Hematopoietic multipotent progenitor cell treated with erythropoietin and hydrocortisone succinate and interleukin-3 and kit ligand, for 8 days (in vitro differentiated cells): ENCODE measurements at places on chromosomes 16 and 17.

GRCh38 chr17:76826330-76827068 is 41.7 kb upstream of the MGAT5B start:
- DNase-seq: no peak

GRCh38 chr16:71576971-71577370 is at the start of gene TAT:
Gene TAT, minus strand, starts transcription at chr16:71577092. Its CDS starts 677 bp downstream, at chr16:71576415.
- no peak for DNase-seq

GRCh38 chr16:52529226-52529625 is 17.7 kb downstream of the TOX3 start:
- no peak for DNase-seq

GRCh38 chr17:79171188-79171587 is 96.6 kb downstream of the ENGASE start:
- no peak for DNase-seq

DNA sequence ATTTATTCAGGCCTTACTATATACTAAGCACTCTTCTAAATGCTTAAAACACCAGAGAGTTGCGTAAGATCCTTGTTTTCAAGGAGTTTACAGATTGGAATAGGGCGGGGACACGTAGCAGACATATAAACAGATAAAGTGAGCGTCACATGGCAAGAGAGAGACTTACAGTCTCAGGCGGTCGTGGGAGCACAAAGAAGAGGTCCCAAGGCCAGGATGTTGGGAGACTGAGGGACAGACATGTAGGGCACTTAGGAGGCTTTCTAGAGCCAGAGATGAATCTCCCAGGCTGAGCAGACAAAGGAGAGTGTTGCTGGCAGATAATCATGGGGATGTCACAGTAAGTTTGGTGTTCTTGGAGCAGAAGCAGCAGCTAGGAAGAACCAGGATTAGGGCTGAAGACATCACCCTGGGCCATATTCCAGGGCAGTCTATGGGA is 119.1 kb upstream of the ANKFN1 start:
- DNase-seq: no peak

DNA sequence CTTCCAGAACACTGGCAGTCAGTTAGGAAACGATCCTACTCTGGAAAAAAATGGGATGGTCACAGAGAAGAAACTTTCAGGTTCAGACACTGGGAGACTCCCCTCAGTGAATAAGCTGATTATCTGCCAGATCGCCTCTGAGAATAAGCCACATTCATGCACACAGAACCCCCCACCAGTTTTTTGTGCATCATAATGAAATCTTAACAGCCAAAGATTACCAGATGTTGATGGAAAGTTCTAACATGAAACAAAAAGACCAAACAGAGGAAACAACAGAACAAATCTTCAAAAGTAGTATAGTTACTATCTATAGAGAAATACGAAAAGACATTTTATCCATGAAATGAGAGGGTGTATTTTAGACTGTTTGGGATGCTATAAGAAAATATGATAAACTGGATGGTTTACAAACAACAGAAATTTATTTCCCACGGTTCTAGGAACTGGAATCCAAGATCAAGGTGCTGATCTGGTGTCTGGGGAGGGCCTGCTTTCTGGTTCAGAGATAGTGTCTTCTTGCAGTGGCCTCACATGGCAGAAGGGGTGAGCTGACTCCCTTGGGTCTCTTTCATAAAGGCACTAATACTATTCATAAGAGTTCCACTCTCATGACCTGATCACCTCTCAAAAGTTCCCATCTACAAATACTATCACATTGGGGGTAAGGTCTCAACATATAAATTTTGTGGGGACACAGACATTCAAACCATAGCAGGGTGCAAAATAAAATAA is 8.0 kb upstream of the AMZ2 start:
- DNase-seq: no peak

- DNase-seq: no peak
These were observed 32.2 kb downstream of the MARCHF10 start for GRCh38 chr17:62775876-62776275.

DNA sequence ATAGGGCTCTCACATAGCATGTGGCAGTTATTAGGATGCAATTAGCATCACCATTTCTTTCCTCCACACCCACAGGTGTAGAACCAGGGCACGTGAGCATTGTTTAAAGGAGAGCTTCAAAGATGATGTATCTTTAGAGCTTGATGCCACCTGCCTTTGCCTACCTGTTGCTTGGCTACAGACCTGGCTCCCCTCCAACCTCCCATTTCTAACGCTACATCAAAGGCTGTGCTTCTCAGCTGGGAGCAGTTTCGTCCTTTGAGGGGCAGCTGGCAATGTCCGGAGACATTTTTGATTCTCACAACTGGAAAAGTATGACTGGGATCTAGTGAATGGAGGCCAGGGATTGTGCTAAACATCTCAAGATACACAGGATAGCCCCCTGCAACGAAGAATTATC is 78.5 kb upstream of the CLEC3A start:
- no peak for DNase-seq

GRCh38 chr16:79101491-79101890 is 499.0 kb downstream of the MAF start:
- no peak for DNase-seq

DNA sequence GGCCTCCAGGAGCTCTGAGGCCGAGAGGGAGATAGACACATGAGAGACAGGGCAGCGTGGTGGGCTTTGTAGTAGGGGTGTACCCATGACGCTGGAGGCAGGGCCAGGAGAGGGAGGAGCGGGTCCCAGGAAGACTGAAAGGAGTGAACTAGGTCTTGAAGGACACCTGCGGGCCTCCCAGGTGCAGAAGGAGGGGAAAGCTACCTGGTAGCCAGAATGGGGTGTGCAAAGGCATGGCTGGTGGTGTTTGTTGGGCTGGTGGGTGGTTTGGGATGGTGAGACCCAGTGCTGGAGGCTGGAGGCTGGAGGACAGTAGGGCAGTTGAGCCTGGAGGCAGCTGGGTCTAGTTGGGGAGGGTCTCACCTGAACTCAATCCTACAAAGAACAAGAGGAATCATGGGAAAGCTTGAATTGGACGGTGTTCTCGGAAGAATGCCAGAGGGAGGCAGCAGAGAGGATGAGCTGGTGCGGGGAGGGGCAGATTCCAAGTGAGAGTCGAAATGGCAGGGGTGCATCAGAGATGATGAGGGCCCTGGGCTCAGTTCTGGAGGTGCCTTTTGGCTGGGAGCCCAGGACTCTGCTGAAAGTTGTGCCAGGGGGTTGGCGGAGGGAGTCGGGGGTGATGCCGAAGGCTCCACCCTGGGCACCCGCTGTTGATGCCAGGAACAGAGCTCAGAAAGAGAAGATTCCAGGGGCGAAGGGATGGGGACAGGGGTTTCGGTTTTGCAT is 21.2 kb downstream of the C1QTNF1 start:
- DNase-seq: no peak

- peak; percentile 90 for DNase-seq
These were observed 5.4 kb upstream of the CNGB1 start for GRCh38 chr16:57976331-57976796.

DNA sequence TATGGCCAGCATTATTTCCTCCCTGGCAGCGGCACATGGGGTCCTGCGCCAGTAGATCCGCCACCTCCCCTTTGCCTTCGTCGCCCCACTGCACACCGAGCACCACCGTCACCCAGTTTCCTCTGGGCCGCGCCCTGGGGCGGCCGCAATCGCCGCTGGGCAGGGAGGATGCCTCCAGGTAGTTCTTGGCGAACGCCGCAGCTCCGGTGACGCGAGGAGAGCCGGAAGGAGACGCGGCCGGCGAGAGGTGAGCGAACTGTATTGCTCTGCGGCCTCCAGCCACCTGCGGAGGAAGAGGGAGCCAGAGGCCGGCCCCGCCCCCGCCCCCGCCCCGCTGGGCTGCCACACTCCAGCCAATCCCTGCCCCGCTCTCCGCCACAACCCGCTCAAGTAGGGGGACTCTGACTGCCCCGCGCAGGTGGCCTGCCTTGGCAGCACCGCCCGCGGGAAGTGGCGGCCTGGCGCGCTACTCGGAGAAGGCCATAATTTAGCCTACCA is 11.8 kb upstream of the SLFN13 start:
- peak; percentile 47 for DNase-seq

- peak; percentile 53 for DNase-seq
These were observed 3.6 kb upstream of the HROB start for GRCh38 chr17:44137891-44138709.

GRCh38 chr17:32120716-32121115 is 21.6 kb upstream of the RHOT1 start:
- DNase-seq: no peak

DNA sequence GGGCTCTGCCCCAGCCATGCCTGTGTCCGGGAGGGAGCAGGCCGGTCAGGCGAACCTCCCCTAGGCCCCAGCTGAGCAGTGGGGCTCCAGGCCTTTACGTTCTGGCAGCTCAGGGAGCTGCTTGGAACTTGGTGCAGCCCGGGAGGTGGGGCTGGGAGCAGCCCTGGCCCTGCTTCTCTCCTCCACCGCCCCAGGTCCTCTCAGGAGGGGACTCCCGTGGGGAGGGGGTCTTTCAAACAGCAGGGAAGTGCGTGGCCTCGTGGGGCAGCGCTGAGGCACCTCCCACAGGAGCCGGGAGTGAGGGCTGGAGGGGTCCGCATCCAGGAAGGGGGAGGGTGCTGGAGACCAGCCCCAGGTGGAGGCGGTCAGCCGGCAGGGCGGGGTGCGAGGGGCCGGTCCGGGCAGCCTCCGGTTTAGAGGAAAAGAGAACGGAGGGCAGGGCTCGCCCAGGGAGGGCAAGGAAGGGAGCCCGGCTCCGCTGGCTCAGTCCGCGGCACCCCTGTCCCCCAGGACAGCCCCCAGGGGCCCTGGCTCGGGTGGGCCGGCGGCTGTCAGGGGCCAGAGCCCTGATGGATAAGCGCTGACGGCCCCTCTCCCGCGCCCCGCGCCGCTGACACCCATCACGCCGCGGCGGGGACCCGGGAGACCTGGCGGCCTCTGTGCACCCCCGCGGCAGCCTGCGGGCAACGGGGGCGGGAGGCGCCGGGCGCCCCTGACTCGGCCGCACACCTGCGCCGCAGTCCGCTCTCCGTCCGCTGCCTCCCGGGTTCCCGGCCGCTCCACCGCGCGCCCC is 587 bp upstream of the PRR35 start:
- no peak for DNase-seq

DNA sequence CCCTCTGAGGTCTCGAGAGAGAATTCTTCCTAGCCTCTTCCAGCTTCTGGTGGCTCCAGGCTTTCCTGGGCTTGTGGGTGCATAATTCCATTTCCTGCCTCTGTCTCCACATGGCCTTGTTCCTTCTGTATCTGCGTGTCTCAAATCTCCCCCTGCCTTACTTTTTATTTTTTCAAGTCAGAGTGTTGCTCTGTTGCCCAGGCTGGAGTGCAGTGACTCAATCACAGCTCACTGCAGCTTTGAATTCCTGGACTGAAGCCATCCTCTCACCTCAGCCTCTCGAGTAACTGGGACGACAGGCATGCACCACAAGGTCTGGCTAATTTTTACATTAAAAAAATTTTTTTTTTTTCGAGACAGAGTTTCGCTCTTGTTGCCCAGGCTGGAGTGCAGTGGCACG is 120.6 kb downstream of the SHISA9 start:
- no peak for DNase-seq

- no peak for DNase-seq
These were observed 22.2 kb downstream of the ANKFN1 start for GRCh38 chr17:56175299-56175955.

DNA sequence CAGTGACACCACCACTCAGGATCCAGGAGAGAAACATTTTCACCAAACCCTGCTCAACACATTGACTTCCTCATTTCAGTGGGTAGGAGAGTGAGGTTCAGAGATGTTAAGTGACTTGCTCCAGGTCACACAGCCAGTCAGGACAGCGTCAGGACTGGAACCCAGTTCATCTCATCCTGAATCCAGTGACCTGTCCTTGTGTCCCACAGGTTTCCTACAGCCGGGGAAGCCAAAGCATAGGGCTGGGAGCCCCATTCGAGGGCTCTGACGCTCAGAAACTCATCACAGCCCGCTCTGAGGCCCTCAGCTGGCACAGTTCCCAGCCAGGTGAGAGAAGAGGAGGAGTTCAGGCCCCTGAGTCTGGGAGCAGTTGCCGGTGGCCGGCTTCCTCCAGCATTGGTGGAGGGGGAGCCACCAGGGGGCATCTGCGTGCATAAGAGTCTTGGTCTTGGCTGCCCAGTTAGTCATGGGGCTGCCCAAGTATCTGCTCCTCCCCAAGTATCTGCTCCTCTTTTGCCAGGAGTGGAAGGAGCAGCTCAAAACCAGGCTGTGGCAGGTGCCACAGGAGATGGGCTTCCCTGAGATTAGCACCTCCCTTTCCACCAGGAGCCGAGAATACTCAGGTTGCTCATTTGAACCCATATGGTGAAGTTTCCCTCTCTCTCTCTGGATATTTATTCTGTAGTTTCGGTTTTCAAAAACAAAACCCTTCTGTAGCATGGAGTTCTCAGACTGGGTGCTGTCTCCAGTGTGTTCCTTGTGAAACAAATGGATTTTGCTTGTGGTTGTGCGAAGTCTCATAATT is 56.0 kb downstream of the TNFRSF13B start:
- DNase-seq: peak; percentile 28

DNA sequence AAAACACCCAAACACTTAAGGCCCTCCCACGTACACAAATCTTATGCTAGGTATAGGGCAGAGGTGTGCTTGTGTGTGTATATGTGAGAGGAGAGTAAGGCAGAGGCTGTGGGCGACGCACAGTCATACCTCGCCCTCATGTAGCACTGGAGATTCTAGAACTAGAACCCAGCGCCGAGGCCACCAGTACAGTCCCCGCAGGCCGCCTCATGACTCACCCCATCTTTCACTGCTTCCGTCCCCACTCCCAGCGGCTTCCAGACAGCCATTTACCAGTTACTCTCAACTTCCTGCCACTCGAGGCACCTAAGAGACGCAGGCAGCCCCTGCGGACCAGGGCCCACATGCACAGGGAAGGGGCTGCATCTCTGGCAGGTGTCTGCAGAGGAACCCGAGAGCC is 23.2 kb upstream of the CYTH1 start:
- DNase-seq: no peak

DNA sequence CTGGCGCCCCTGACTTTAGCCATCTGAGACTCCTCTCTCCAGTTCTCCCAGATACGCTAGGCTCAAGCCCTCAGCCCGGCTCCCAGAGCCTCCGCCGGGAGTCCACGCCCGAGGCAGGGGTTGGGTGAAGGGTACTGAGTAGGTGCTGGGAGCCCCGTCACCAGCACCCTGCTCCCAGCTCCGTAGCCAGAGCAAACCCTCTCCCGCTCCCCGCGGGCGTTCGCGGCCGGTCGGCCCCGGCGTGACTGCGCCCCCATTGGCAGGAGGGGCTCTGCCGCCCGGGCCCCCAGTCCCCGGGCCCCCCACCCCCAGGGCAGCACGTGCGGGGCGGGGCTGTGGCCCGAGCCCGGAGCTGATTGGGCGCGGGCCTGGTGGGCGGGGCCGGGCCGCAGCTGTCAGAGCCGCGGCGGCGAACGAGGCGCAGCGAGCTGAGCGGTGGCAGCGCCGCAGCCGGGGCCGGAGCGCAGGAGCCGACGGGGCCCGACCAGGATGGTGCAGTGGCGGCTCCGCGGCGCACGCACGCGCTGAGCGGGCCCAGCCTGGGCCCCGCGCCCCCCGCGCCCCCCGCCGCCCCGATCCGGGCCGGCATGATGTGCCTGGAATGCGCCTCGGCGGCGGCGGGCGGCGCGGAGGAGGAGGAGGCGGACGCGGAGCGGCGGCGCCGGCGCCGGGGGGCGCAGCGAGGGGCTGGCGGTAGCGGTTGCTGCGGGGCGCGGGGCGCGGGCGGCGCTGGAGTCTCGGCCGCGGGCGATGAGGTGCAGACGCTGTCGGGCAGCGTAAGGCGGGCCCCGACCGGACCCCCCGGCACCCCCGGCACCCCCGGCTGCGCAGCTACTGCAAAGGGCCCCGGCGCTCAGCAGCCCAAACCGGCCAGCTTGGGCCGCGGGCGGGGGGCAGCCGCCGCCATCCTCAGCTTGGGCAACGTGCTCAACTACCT is at the start of gene SPNS2:
Gene SPNS2, plus strand, starts transcription at position 421 of the 937 bp plus-strand sequence. Its CDS starts 167 bp downstream, at position 588.
- peak; percentile 42 for DNase-seq
